Femur (tissue), 1 donor: ENCODE measurements at places on chromosomes 2 and 18.
A peak's percentile ranks its signal among the peaks of the same experiment; 100 is the strongest.

DNA sequence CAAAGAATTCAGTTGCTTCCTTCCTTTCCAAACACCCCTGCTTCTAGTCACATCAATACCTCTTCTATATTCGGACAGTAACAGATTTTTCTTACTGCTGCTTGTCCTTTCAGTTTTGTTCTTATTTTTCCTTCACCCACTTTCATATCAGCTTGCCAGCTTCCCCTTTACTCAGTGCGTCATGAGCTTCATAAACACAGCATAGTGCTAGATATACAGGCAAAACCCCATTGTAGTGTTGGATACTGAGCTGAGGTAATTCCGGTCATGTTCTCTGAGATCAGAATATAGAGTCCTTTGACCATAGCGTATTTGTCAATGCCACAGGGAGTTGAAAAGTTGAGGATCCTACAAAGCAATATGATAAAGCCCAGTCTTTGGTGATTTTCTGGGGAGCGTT is 2.4 kb downstream of the FARP2 start:
- DNase-seq: no peak

GRCh38 chr2:31136732-31137131 is 1.5 kb downstream of the GALNT14 start:
- no peak for DNase-seq

DNA sequence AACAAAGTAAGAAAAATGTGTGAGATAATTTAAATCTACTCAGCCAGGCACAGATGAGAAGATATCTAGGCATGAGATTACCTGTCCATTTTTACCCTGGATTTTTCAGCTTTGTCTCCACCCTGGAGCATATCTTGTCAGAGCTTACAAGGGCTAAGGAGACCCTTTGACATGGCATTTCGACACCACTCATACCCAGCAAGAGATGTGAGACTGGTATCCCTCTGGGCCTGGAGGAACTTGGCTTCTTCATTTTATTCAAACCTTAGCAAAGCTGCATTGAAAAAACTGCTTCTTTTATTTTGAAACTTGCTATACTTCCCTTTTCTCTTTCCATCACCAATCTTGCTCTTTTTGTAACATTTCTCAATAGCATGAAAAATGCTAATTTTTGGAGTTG is 194.9 kb upstream of the HNMT start:
- no peak for DNase-seq

- DNase-seq: no peak
Observed at GRCh38 chr2:8119782-8120505, 561.9 kb upstream of the ID2 start.

GRCh38 chr18:21298351-21298750 is 56.3 kb downstream of the GREB1L start:
- DNase-seq: no peak

DNA sequence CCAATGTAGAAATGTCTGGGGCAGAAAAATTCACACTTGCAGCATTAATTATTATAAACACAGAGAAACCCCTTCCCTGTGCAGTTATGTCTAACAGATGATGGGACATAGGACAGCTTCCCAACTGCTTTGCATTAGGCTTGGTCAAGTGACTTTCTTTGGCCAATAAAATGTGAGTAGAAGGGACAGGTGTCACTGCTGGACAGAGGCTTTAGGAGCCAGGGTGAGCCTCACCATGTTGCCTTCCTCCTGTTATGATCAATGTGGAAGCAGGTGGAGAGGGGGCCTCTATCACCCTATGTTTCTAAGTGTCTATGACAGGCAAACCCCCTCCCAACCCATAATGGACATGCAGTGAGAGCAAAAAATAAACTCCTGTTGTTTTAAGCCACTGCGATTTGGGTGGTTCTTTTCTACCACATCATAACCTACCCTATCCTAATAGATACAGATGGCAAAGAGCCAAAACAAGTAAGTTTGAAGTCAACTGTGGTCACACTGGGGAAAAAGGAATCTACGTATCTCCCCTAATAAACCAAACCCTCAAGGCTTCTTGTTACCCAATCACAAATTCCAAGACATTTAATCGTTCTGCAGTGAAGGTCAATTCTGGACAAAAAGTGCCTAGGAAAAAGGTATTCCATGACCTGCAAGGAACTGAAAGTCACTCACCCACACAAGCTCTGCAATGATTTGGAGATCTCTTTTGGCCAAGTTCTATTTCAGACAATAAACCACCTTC is 28.6 kb upstream of the POU3F3 start:
- DNase-seq: no peak

DNA sequence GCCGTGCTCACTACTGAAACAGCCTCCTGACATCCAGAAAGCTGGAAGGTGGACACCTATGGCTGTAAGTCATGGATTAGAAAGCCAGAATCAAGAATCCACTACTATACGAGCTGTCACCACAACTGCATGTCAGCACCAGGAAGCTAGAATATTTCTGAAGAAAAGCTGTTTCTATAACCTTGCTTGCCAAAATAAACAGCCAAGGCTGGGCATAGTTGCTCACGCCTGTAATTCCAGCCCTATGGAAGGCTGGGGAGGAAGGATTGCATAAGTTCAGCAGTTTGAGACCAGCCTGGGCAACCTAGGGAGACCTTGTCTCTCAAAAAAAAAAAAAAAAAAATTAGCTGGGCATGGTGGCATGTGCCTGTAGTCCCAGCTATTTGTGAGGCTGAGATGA is 96.3 kb upstream of the GAREM1 start:
- DNase-seq: no peak

DNA sequence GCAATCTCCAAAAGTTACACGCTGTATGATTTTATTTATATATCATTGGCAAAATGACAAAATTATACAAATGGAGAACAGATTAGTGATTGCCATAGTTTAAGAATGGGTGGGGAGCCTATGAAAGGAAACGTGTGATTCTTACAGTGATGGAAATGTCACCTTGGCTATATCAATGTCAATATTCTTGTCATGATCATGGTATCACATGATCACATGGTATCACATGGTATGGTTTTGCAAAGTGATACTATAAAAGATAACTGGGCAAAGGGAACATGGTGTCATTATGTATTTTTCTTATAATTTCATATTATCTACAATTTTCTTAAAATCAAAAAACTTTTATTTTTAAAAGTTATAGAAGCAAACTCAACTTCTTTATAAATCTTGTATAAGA is 606.2 kb upstream of the ZEB2 start:
- no peak for DNase-seq

- peak; percentile 26 for DNase-seq
Observed at GRCh38 chr2:229714080-229714735, at the start of gene DNER. Gene DNER (minus strand): TSS chr2:229714555. CDS start chr2:229714423, 132 bp downstream.

GRCh38 chr2:226295123-226295522 is 504.5 kb downstream of the IRS1 start:
- DNase-seq: no peak

- no peak for DNase-seq
Observed at GRCh38 chr18:79645291-79645983, 34.2 kb upstream of the CTDP1 start.

- DNase-seq: no peak
Observed at GRCh38 chr2:152548111-152548875, 169.0 kb downstream of the PRPF40A start.

DNA sequence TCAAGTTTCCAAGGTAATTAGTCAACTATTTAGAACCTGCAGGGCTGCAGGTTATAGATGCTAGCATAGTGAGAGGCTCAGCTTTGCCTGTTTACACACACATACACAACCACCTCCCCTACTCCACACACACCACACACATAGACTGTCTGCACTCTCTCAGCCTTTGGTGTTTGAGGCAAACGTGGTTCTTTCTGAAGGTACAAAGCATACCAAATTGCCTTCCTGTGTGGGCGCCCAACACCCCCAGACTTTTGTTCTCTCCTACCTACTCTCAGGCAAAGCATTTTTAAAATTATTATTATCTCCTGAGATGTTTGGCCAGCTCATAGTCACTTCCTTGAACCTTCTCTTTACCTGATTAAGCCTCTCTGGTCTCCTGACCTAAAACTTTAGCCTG is 44.9 kb downstream of the MYO3B start:
- DNase-seq: no peak

DNA sequence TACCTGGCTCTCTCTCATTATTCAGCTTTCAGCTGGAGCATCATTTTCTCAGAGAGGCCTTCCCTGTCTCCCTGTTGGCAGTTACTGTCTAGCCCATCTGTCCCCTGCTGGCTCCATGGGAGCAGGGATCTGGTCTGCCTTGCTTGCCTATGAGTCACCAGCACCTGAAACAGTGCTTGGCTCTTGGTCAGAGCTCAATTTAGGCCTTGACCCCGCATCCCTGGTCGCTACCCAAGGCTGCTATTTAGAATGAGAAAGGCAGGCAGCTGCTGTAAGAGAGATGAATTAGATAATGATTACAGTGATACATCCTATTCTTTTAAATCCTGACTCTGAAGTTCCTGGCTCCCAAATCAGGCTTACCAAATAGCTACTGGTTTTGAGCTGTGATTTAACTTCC is 32.9 kb downstream of the KCNE4 start:
- no peak for DNase-seq

DNA sequence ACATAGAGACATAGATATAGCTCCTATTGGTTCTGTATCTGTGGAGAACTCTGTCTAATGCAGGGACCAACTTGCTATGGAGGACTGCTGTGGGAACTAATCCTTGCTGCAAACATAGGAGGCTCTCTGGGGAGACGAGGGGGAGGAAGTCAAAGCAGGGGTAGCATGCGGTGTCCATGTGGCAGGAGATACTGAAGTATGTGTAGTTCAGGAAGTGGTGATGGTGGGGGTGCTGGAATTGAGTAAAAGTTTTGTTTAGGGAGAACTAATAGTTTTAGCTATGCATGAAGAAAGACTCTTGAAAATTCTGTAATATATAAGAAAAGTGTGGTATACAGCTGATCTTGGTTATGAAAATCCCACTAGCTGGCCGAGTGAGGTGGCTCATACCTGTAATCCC is 62.0 kb downstream of the ANKRD44 start:
- no peak for DNase-seq

GRCh38 chr2:110866045-110866444 is 133.7 kb downstream of the ACOXL start:
- DNase-seq: no peak

DNA sequence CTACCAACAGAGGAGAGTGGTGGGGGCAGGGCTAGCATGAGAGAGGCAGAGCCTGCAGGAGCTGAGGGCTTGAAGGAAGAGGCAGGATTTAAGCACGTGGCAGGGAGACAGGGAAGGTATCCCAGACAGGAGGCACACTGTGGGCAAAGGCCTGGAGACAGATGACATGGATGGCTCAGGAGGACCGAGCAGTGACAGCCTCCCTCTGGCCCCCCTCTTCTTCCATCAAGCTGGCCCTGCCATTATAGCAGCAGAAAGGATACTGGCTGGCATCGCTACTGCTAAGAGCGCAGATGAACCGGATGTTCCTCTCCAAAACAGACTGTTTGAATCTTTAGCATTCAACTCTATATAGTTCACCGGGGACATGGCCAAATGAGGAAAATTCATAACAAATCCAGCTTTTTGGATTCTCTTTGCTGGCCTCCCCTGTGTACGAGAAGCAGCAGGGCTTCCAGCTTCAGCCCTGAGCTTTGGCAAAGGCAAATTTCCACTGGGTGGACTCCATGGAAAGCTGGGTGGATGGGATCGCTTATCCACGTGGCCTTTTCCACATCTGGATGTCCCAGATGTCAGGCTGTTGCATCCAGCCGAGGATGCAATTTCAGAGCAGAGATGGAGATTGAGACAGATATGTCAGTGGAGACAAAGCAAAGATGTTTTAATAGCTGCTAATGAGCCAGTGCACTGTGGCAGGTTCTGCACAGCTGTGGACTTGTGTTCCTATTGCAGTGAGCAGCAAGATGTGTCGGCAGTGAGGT is 36.2 kb downstream of the CAPN13 start:
- peak; percentile 84 for DNase-seq

GRCh38 chr2:134482766-134483340 is 229.0 kb downstream of the MGAT5 start:
- no peak for DNase-seq

- DNase-seq: no peak
Observed at GRCh38 chr2:65666156-65666725, 233.8 kb upstream of the SPRED2 start.

DNA sequence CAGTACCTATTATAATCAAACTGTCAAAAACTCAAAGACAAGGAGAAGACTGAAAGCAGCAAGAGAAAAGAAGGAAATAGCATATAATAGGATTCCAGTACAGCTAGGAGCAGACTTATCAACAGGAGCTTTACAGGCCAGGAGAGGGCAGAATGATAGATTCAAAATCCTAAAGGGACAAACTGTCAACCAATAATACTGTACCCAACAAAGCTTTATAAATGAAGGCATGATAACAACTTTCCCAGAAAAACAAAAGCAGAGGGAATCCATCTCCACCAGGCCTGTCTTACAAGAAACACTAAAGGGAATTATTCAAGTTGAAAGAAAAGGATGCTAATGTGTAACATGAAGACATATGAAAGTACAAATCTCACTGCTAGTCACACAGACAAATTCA is 42.0 kb downstream of the PDE1A start:
- no peak for DNase-seq

GRCh38 chr2:234765279-234765678 is 186.5 kb upstream of the SH3BP4 start:
- DNase-seq: no peak

- peak; percentile 74 for DNase-seq
Observed at GRCh38 chr2:217614096-217614495, 388.7 kb downstream of the TNS1 start.

DNA sequence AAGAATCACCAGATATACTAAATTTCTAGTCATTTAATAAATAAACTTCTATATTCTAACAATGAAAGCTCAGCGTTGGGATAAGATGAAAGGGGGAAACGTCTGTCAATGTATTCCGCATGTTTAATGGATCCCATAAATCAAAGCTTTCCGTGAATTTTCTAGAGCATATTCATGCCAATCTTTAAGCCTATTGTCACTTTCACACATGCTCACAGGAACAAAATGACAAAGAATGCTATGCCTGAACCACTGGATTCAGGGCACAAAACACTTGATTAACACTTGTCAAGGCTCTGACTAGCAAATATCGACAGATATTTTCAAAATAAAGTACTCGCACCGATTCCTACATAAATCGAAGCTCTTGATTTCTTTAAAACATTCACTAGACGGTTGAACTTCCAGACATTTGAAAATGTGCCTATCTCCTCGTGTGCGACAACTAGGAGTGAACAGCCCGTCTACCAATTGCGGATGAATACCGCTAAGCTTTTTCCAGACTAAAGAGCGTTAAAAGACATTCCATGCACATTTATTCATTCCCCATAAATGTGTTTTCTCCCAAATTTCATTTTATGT is 1.8 kb downstream of the TLK1 start:
- no peak for DNase-seq
